ENCODE measurements at places on chromosomes 2 and 18.

DNA sequence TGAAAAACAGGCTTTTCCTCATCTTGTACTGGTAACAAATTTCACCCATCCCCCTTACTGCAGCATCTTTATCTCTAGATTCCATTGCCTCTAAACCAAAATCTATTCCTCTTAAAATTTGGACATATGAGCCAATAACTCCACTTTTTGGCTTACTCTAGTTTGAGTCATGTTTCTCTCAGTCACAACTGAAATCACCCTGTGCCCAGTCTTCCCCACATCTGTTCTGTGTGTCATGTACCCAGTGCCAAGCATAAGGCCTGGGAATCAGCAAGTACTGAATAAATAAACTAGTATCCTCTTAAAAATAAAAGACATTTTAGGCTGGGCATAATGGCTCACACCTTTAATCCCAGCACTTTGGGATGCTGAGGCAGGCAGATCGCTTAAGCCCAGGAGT, 20.8 kb upstream of the CHN1 start:
- no peak for DNase-seq

GRCh38 chr2:74264281-74264680, 65.9 kb downstream of the MTHFD2 start:
- DNase-seq = no peak

- no peak for DNase-seq
Measured at GRCh38 chr2:232888099-232888836, 18.2 kb downstream of the SNORC start.

DNA sequence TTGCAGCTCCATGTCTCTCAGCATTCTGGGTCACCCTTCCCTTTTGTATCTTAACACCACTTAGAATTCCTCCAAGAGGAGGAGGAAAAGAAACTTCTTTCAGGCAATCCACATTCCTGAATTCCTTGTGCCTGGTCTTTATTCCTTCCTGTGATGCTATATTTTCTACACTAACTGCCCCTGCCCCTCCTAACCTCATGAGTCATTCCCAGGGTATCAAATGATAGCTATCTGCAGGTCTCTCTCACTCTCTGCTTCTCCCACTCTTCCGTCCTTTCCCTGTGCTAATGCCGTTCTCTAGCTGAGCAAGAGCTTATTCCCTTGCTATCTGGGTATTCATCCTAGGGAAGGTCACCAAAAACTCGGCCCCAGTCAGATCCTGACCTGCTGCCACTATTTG, 395.0 kb upstream of the TCF4 start:
- no peak for DNase-seq

GRCh38 chr2:236157815-236158498, 10.2 kb downstream of the GBX2 start:
- no peak for DNase-seq

- no peak for DNase-seq
Measured at GRCh38 chr2:154264024-154264423, 392.3 kb downstream of the GALNT13 start.

DNA sequence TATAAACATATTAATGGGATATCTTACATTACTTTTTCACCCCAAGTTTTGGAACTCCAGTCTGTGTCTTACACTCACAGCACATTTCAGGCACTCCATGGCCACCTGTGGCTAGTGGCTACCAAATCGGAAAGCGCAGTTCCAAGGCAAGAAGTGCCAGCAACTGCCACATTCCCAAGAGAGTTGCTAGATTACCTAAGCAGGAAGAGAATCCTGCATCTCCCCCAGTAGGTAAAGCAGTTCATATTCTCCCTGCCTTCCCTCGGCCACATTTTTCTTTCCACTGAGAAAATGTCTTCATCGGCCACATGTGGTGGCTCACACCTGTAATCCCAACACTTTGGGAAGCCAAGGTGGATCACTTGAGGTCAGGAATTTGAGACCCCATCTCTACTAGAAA, 62.8 kb downstream of the MEX3C start:
- DNase-seq = no peak

DNA sequence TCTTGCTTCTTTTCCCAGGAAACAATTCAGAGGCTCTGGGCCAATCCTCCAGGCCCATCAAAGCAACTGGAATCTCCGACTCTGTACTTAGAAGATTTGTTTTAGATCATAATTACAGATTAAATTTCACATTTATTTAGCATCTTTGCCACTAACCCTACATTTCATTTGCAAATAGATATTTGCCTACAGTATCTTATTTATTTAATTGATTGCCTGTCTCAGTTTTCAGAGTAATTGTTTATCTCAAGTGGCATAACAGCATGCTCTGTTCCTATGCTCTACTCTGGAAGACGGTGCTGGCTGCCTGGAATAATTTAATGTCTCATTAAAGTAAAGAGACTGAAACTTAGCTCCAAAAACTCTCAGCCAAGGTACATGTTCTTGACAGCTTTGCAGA, 213.4 kb downstream of the HNMT start:
- no peak for DNase-seq

GRCh38 chr2:203551778-203552177, 16.7 kb upstream of the RAPH1 start:
- no peak for DNase-seq

- DNase-seq = no peak
Measured at GRCh38 chr2:57448816-57449215, 597.8 kb upstream of the VRK2 start.

DNA sequence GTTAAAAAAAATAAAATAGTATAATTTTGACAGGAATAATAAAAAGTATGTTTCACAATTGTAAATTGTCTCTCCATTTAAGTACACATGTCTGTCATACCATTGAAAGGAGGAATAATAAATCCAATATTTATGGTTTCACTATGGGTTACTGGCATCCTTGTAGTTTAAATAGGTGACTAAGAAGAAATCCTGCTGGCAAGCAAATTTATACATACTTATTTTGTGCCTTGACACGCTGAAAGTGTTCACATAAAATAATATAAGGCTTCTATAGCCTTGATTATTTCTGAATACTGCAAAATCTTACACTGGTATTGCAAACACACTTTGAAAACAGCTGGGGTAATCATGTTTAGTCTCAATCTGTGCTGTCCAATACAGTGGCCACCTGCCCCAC, 138.3 kb upstream of the ETAA1 start:
- DNase-seq = no peak

DNA sequence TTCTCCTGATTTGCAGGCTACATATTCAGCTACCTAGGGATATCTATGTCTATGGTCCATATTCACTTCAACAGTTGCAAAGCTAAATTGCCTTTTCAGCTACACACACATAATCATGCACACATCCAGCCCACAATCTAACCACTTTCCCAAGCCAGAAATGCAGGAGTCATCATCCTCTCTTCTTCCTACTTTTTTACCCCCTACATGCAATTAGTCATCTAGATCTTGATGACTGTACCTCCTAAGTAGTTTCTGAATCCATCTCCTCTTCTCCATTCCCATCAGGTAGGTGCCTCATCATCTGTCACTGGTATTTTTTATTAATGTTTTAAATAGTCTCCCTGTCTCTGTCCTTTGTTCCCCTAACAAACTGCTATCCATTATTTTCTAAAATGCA, 23.7 kb upstream of the SPRED2 start:
- DNase-seq = no peak

DNA sequence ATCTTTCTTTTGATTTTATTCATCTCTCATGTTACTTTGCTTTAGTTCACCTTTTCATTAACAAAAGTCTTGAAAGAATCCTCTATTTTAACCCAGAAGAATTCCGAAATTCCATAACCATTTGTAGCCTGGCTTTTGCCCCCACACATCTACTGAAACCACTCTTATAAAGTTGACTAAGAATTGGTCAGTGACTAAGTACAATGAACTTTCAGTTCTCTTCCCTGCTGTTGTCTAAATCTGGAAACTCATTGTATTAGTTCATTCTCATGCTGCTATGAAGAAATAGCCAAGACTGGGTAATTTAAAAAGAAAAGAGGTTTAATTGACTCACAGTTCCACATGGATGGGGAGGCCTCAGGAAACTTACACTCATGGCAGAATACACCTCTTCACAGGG, 49.9 kb upstream of the PNPT1 start:
- no peak for DNase-seq

DNA sequence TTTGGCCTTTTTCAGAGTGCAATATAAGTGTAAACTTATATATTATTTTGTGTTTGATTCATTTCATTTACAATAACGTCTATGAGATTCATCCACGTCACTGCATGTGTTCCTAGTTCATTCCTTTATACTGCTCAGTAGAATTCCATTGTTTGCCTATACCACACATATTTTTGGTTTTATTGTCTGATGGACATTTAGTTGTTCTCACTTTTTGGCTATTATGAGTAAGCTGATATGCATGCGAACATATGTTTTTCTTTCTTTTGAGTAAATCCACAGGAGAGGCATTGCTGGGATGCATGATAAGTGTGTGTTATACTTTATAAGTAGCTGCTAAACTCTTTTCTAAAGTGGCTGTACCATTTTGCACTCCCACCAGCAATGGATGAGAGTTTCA, 314.8 kb upstream of the HS6ST1 start:
- no peak for DNase-seq

GRCh38 chr2:70103531-70104061, 16.3 kb downstream of the PCBP1 start:
- no peak for DNase-seq

GRCh38 chr2:203685789-203686420, 20.5 kb upstream of the CD28 start:
- DNase-seq = no peak

DNA sequence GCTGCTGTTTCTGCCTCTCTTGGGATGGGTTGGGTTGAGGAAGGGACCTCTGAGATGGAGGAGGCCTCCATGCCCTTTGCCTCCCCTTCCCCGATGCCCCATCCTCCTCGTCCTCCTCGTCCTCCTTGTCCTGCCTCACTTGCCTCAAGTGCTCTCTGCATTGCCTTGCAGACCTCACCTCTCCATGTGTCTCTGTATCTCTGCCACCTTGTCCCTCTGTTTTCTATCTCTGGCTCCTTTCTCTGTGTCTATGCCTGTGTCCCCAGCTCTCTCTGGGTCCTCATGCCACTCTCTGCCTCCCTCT, 87.5 kb downstream of the MCFD2 start:
- DNase-seq = no peak

GRCh38 chr2:73448856-73449255, 63.2 kb downstream of the ALMS1 start:
- no peak for DNase-seq

- no peak for DNase-seq
Measured at GRCh38 chr2:240033330-240033678, 3.1 kb upstream of the OR6B2 start.

DNA sequence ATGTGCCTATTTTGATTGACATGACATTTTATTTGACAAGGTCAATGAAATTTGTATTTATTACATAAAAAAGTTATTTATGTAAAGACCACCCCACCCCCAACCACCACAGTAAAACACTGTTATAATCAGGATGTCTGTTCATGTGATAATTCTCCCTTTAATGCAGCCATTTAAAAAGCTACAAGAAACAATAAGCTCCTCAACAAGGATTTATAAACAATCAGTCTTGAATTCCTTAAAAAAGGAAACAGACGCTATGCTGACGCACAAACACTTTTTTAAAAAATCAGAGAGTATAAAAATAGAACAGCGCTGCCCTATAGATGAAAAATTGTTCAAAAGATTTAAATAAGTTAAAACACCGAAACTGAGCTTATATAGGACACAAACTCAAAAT, 102.2 kb downstream of the SOS1 start:
- no peak for DNase-seq

DNA sequence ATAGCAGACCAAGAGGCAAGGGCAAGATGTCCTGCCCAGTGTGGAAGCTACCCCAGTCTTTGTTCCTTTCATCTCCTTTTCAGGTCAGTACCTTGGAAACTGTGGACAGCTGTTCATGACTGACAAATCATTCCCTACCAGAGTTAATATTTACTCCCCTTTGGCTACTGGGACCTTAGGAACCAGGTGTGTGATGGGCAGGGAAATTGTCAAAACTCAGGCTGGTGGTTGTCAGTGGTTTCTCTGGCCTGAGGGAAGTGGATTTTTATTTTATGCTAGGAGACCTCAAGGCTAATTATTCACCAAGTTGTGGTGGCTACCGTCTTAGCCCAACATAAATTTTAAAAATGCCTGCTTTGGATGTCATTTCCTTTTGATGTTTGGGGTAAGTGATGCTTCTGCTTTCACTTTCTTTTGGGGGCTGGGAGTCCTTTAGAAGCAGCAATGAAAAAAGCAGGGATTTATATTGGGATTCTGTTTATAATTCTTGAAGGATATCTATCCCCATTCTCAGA, 119.3 kb downstream of the SETBP1 start:
- no peak for DNase-seq

DNA sequence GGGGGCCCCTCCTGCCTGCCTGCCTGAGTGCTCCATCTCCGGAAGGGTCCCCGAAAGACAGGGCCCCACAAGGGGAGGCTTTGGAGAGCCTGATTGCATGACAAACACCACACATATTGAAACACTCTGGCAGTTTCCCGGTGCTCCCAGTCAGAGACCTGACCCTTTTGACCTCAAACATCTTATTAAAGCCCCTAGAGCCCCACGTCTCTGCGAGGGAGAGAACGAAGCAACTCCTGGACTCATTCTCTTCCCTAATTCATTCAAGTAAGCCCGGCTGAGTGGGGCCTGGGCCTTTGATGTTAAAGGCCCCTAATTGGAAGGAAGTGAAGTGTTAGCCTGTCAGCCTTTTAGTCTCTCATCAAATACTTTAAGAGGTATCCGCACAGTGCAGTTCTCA, 335.6 kb downstream of the CYRIA start:
- DNase-seq = no peak

Measured in activated CD4-positive, alpha-beta T cell treated with anti-CD3 and anti-CD28 coated beads, Interleukin-2, amount 50 U/mL, for 4 hours (primary cell).